ENCODE measurements at places on chromosomes 2 and 18.
A peak's percentile ranks its signal among the peaks of the same experiment; 100 is the strongest.

GRCh38 chr2:152075461-152076050 is 23.3 kb downstream of the CACNB4 start:
- DNase-seq, result no peak

- DNase-seq, result peak; percentile 19
Observed at GRCh38 chr2:120344214-120344975, 1.5 kb upstream of the INHBB start.

DNA sequence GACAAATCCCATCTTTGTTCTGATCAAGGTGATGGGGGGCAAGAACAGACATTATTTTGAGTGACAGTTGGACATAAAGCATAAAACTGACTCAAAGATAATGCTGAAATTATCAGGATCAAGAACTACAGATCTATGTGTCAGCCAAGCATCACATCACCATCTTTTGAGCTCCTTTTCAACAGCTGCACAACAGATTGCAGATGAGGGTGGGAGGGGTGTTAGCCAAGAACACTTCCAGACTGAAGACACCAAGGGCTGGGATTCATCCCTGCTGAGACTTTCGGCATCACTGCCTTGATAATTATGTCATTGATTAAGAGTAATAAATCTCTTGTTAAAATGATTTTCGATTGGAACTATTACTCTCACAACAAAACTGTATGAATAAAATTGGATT is 191.5 kb upstream of the NETO1 start:
- no peak for DNase-seq

DNA sequence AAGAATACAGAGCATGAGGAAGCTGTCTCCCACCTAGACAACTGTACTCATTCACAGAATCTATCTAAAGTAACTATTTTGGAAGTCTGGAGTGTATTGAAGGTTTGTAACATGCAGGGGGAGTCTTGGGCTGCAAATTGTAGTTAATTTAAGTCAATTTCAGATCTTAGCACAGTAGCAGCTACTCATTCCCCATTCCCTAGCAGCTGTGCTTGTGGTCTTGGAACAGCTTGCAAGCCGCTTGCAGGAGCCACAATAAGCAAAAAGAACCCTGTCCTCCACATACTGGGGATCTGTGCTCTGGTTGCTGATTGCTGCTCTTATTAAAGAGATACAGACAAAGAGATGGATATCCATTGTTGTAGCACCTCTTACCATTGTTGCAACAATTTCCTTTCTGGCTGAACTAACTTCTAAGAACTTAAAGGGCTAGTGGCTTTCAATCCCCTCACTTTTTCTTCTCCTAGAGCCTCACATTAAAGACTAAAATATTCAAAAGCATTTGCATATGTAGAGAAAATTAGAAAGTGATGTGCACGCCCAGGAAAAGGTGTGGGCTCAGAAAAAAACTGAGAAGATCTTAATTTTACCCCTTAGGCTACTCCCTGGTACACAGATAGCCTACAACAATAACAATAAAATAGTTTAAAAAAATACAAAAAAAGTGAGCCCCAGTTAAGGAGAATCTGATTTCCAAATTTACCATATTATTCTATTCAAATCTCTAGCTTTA is 1775.1 kb upstream of the PIK3C3 start:
- DNase-seq, result no peak

GRCh38 chr2:129777762-129778583 is 201.5 kb upstream of the RAB6C start:
- no peak for DNase-seq
